ENCODE measurements at places on chromosomes 3 and 15.

GRCh38 chr3:52126036-52126435, 28.2 kb downstream of the POC1A start:
- DNase-seq, result no peak

GRCh38 chr15:101696829-101697228, 27.4 kb downstream of the TARS3 start:
- no peak for DNase-seq

GRCh38 chr3:166731701-166732100, 648.4 kb downstream of the ZBBX start:
- no peak for DNase-seq

DNA sequence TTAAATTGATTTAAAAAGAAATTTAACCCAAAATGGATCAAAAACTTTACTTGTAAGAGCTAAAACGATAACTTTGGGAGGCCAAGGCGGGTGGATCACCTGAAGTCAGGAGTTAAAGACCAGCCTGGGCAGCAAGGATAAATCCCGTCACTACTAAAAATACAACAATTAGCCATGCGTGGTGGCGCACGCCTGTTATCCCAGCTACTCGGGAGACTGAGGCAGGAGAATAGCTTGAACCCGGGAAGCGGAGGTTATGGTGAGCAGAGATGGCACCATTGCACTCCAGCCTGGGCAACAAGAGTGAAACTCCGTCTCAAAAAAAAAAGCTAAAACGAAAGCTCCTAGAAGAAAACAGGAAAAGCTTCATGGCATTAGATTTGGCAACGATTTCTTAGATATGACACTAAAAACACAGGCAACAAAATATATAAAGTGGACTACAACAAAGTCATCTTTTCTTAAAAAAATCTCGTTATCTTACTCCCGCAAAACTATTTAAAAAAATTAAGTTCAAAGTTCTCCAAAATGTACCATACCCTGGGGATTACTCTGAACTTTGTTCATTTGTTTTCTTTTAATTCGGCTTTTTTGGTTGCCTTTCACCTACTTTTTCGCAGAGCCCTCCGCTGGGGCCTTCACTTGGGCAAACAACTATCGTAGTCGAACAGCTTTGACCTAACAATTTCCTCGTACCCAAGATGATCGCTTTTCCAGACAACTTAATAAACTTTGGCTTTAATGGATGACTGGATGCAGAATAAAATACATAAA, 2.9 kb downstream of the HDDC3 start:
- no peak for DNase-seq

- DNase-seq, result no peak
Measured at GRCh38 chr3:117630469-117630868, 920.9 kb downstream of the TUSC7 start.

GRCh38 chr3:139756529-139757103, 78.8 kb upstream of the NMNAT3 start:
- DNase-seq, result no peak

GRCh38 chr3:127909646-127910045, 5.4 kb upstream of the KBTBD12 start:
- DNase-seq, result no peak

DNA sequence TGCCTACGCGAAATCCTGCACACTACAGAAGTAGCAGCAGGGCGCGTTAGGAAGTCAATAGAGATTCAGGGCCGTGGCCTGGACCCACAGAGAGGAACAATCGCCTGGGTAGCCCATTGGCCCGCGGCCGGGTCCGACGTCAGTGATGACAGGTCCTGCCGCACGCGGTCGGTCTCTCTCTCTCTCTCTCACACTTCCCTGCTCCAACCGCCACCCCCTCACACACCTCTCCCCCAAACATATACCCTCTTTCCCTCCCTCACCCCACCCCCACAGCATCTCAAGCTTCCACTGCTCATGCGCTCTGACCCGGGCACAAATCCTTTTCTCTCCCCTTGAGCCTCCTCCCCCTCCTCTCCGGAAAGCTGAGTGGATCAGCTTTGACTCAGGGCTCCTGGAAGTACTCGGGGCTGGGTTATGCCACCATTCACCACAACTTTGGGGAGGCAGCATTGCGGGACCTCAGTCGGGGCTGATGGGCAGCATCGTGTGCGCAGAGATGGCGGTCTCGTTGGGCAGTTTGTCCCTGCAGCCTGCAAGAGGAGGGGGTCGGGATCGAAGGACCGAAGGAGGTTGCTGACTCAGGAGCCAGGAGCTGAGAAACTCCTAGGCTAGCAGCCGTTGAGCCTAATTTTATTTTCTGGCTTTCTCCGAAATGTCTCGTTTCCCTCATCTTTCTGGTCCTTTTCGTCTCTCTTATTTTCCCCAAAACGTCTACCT, 9.0 kb downstream of the ZIC4 start:
- no peak for DNase-seq

- DNase-seq, result no peak
Measured at GRCh38 chr3:48957006-48957705, 32.9 kb upstream of the P4HTM start.

DNA sequence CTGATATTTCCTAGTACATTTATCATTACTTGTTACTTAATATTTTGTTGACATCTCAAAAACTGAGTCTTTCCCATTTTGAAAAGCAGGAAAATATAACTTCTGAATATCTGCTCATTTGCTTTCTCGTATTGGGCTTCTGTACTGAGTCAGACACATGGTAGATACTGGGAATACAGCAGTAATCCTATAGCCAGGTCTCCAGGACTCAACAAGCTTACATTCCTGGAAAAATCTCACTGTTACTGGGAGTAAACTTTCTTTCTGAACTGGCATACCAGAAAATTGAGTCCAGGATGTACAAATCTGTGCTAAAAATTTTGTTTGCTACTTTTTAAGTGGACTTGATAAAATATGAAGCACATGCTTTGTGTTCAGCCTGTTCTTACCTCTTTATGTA, 240.4 kb downstream of the RBMS3 start:
- DNase-seq, result no peak

- DNase-seq, result no peak
Measured at GRCh38 chr3:190701096-190701532, 161.4 kb downstream of the GMNC start.

DNA sequence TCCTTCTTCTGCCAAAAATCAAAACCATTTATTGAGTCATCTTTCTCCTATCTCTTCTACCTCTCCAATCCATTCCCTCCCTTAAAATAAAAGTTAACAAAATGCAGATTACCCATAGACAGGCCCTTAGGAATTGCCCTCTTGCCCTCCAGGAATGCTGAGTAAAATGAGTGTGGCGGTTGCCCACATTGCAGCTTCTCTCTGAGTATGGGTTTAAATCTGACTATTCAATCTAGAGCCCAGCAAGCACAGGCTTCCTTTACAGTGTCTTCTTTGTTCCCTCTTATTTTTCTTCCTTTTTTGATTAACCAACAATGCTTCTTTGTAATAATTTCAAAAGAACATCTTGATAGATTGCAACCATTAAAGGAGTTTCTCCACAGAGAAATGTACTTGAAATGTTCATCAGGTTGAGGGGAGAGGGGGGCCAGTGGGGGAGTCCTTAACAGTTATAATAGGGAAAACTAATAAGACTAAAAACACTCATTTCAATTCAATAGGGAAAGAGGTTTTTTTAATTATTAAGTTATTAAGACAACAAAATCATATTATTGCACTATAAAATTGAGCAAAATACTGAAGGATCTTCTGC, 135.3 kb upstream of the LMCD1 start:
- DNase-seq, result no peak

DNA sequence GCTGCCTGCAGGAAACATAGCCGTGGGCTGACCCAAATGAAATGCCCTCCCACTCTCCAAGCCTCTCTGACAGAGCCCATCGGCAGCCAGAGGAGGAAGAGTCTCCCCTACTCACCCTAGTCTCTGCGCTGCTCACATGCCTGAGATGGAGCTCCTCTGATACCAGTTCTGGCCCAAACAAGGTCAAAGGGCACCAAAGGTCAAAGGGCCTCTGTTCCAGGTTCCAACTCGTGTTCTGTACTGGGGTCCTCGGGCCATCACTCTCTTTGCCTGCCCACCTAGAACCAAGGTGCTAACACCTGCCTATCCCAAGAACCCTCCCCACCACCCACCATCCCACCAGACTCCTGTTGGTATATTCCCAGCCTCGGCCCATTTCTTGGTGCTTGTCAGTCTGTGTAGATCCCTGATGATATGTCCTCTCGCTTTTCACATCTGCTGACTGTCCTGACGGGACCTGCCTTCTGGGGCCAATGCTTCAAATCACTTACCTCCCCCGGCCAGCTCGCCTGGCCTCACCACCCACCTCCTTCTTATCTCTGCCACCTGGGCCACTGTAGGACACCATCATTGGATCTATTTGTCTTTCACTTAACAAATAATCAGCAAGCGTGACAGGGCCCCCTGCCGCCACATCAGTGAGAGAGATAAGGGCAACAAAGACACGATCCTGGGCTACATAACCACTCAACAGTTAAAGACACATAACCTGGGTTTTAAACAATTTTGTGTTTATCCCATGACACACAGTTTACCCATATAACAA, 90.4 kb downstream of the SRGAP3 start:
- no peak for DNase-seq

- DNase-seq, result no peak
Measured at GRCh38 chr15:53665930-53666329, 93.5 kb downstream of the WDR72 start.

GRCh38 chr3:187648177-187648576, 22.0 kb downstream of the SST start:
- no peak for DNase-seq

- DNase-seq, result no peak
Measured at GRCh38 chr15:67605871-67606270, 63.4 kb downstream of the MAP2K5 start.

DNA sequence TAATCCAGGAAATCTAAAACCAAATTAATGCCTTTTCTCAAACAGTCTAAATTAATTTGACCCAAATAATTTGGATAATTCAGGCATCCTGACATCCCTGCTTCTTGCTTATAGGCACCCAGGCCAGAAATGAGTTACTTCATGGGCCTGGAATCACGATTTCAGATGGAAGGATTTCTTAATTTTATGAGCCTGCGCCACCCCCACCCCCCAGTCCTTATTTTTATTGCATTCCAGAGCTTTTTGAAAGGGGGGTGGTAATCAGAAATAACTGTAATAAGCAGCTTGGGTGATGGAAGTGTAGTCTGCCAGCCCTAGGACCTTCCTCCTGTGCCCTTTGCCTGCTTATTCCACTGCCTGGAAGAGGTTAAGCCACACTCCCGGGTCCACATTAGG, 1.3 kb downstream of the AP2M1 start:
- DNase-seq, result no peak

DNA sequence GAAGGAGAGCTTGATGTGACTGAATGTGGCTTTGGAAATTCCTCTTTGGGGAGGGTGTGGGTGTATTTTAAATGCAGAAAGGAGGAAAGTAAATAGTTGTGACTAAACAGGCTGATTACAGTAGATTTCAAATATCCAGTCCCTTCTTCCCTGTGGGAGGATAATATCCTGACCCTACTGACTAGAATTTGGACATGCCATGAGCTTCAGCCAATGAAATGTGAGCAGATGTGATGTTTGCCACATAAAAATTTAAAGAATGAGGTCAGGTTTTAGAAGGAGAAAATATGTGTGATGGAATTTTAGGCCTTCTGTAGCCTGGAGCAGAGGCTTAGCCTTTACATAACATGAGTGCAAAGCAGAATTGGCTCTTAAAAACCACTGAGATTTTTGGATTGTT, 1218.9 kb downstream of the ROBO2 start:
- DNase-seq, result no peak

DNA sequence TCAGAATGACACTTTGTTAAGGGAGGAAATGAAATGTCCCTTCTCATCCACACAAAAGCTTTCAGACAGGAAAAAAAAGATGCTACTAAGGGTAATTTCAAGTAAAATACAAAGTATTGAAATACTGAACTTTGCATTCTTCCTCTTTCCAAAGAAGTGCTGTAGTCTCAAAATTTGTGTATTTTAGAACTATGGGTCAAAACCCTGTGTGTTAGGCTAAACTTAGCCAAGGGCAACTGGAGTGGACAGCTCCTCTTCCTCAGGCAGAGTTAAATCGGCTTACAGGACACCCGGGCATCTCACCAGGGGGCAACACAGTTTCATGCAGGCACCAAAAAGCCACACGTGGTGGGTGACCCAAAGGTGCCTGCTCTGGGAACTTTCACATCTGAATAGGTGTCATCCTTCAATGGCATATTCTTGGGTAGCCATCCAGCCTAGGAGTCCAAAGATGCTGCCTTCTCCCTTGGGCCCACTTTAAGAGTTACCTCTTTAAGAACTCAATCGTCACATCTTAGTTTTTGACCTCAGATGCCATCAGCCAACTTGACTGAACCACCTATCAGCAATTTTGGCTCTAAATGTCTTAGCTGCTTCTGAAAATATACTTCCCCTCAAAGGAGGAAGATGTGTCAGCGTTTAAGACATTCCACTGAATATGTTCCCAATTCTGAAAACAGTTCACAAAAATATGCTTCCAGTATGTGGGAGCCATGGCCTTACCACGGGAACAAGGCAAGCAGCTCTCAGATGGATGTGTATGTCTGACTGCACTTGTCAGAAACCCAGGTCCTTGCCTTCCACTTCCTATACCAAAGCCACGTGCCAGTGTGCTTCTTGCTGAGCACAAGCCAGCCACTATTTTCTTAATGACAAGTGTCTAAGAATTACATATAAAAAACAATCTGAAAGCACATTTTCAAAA, 32.2 kb upstream of the MUC13 start:
- no peak for DNase-seq

GRCh38 chr3:158279609-158280008, 169.7 kb downstream of the RSRC1 start:
- no peak for DNase-seq

- no peak for DNase-seq
Measured at GRCh38 chr15:98292442-98293240, 332.1 kb downstream of the ARRDC4 start.

- no peak for DNase-seq
Measured at GRCh38 chr3:23760871-23761373, 44.8 kb upstream of the UBE2E1 start.

GRCh38 chr3:173214576-173214975, 73.5 kb upstream of the SPATA16 start:
- DNase-seq, result no peak

DNA sequence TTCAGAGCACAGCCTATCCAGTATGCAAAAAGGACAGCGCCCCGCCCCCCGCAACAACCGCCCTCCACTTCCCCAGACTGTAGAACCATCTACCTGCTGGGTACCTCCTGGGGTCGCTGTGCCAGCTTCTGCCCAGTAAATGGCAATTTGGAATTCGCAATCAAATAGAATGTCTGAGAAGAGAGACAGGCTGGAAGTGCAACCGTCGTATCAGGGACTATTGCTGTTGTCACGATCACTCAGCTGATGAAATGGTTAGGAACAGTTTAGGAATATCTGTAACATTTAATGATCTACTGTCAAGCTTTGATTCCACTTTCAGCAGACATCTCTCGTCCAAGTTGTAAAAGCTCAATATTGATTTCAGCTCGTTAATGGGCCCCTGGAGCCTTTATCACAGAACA, 13.3 kb upstream of the PARL start:
- DNase-seq, result no peak

DNA sequence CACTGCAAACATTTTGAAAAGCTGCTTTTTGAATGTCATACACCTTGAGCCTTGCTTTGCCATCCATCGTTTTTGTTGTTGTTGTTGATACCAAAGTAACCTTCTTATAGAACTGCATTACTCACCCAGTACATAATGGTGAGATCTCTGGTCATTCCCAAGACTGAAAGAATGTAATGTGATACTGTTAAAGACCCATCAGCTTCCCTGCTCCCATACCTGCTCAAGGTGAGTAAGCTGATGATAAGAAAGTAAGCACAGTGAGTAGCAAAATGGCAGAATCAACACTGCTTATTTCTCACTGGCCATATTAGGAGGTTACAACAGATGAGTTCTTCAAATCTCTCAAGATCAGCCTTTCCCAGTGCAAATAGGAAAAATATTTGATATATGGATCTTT, 89.8 kb downstream of the CADPS start:
- DNase-seq, result no peak

Data from stimulated activated CD8-positive, alpha-beta memory T cell treated with anti-CD3 and anti-CD28 coated beads, Interleukin-12 subunit alpha, Interleukin-12 subunit beta, amount 100 ng/mL, for 4 hours (primary cell).